ENCODE measurements at places on chromosomes 3 and 15.

- H3K27me3 ChIP-seq = no peaks in the 10 kb centered on the region
- no peak for DNase-seq
- no peak overlapping the region for H3K27ac ChIP-seq
- no peak overlapping the region for H3K4me3 ChIP-seq
- H3K36me3 ChIP-seq = no peaks in the 10 kb centered on the region
These were observed 220.7 kb downstream of the FHIT start for GRCh38 chr3:61030469-61031035.

DNA sequence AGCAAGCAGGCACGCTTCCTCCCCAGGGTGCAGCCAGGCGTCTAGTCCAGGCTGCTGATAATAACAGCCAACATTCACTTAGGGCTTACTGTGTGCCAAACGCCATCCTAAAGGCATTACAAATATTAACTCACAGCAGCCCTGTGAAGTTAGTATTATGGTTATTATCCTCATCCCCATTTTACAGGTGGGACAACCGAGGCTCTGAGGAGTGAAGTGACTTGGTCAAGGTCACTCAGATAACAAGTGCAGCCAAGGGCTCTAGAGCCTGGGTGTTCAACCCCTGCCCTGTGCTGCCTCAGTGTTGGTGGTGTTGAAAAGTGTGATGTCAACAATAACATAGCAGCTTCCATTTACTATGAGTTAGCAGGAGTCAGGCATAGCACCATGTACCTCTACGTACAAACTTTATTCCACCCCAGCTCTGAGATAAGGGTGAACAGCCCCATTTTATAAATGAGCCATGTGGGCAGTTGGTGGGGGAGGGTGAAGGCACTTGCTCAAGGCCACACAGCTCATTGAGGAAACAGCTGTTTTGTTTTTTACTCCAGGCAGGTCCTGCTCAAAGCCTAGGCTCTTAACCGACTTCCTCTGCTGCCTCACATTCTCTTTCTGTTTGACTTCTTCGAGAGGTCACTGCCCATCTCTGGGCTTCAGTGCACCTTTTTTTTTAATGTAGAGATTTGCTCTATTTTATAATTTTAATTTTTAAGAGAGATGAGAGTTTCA lies 24.0 kb upstream of the TRH start:
- no peak overlapping the region for H3K27ac ChIP-seq
- H3K36me3 ChIP-seq = no peaks in the 10 kb centered on the region
- H3K4me3 ChIP-seq = no peak overlapping the region
- H3K4me1 ChIP-seq = no peaks in the 10 kb centered on the region

- no peaks in the 10 kb centered on the region for H3K36me3 ChIP-seq
- H3K4me3 ChIP-seq = no peak overlapping the region
- no peak for DNase-seq
- H3K27me3 ChIP-seq = no peaks in the 10 kb centered on the region
- no peaks in the 10 kb centered on the region for H3K4me1 ChIP-seq
- H3K27ac ChIP-seq = no peak overlapping the region
These were observed 515.5 kb downstream of the CADM2 start for GRCh38 chr3:85474241-85474640.

- no peaks in the 10 kb centered on the region for H3K36me3 ChIP-seq
- no peak overlapping the region for H3K4me3 ChIP-seq
- H3K27ac ChIP-seq = no peak overlapping the region
- H3K4me1 ChIP-seq = no peaks in the 10 kb centered on the region
- H3K27me3 ChIP-seq = no peaks in the 10 kb centered on the region
These were observed 56.3 kb upstream of the PCSK6 start for GRCh38 chr15:101545548-101546505.

- no peaks in the 10 kb centered on the region for H3K4me1 ChIP-seq
- H3K27me3 ChIP-seq = no peaks in the 10 kb centered on the region
- H3K4me3 ChIP-seq = no peak overlapping the region
- no peak for DNase-seq
These were observed 94.9 kb downstream of the ATP10A start for GRCh38 chr15:25768271-25768670.

DNA sequence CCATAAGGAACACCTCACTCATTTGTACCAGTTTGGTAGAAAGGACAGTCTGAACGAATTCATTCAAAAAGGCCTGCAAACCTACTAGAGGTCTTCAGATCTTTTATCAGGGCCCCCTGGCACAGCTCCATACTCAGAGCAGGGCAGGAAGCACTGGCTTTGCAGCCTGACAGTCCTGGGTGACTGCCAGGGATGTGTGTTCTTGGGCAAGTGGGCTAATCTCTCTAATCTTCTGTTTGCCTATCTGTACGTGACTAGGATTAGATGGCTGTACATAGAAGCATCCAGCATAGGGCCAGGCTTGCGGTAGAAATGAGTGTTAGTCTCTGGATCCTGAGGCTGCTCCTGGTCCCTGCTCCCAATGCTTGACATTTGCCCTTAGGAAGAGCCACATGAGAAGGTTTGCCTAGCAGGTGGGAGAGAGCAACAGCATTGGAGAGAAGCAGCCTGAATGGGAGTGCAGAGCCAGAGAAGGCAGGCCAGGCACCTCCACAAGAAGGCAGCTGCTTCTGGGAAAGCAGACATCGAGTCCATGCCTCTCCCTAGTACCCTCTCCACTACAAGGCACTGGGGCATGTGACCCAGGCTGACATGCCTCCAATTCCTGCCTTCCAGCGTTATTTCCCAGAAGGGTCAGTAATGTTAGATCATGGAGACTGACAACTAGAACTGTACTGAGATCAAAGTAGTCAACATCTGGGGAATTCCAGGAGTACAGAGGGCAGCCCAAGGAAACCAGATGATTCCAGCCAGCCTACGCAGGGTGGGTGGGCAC lies 1.0 kb upstream of the CXCR6 start:
- no peak overlapping the region for H3K4me3 ChIP-seq
- H3K27ac ChIP-seq = no peak overlapping the region
- no peaks in the 10 kb centered on the region for H3K27me3 ChIP-seq
- H3K4me1 ChIP-seq = peaks cover 33% of the 10 kb centered on the region
- H3K36me3 ChIP-seq = peaks cover 43% of the 10 kb centered on the region

- H3K36me3 ChIP-seq = no peaks in the 10 kb centered on the region
- H3K4me1 ChIP-seq = peaks cover 50% of the 10 kb centered on the region
- H3K27me3 ChIP-seq = no peaks in the 10 kb centered on the region
- H3K27ac ChIP-seq = no peak overlapping the region
- no peak for DNase-seq
- no peak overlapping the region for H3K4me3 ChIP-seq
These were observed 4.1 kb downstream of the ZNF609 start for GRCh38 chr15:64464276-64465005.

DNA sequence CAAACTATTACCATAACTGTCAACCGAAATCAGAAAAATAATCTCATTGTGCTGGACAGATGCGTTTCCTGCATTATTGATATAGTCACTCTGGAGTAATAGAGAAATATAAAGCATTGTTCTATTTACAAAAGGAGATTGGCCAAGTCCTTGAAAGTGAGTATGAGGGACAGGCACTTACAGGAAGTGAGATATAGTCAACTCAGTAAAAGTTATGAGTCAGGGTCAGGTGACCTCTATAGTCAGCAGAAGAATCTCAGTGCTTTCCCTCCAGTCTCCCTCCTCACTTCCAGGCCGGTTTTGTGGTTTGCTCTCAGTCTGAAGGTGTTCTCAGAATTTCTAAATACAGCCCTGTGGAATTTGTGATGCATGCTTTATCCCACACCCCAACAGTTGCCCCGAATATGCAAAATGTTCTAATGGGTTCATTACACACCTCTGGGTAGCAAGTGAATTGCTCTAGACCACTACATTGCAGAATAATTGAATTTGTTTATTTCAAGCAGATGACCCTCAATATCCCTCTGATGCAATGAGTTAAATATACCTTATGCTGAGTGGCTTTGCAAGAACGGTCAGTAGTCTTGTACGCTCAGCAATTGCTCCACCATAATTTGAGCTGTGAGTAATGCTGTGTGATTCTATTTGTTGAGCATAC lies 787.7 kb downstream of the MCTP2 start:
- peaks cover 31% of the 10 kb centered on the region for H3K4me1 ChIP-seq
- H3K36me3 ChIP-seq = no peaks in the 10 kb centered on the region
- DNase-seq = peak; percentile 37
- no peak overlapping the region for H3K27ac ChIP-seq
- H3K27me3 ChIP-seq = no peaks in the 10 kb centered on the region
- H3K4me3 ChIP-seq = no peak overlapping the region

- no peaks in the 10 kb centered on the region for H3K36me3 ChIP-seq
- H3K4me3 ChIP-seq = no peak overlapping the region
- H3K27ac ChIP-seq = no peak overlapping the region
- H3K4me1 ChIP-seq = peaks cover 12% of the 10 kb centered on the region
- DNase-seq = no peak
These were observed 30.5 kb upstream of the GALNT15 start for GRCh38 chr3:16143861-16144447.

GRCh38 chr3:197711973-197712707 lies 24.6 kb downstream of the RUBCN start:
- peaks cover 31% of the 10 kb centered on the region for H3K4me1 ChIP-seq
- no peaks in the 10 kb centered on the region for H3K36me3 ChIP-seq
- peak overlapping the region; percentile 66 for H3K27ac ChIP-seq
- peak; percentile 94 for DNase-seq
- H3K27me3 ChIP-seq = no peaks in the 10 kb centered on the region

GRCh38 chr15:47506329-47507100 lies 210.8 kb upstream of the SEMA6D start:
- H3K27me3 ChIP-seq = no peaks in the 10 kb centered on the region
- no peak for DNase-seq
- no peak overlapping the region for H3K4me3 ChIP-seq
- no peaks in the 10 kb centered on the region for H3K36me3 ChIP-seq
- no peak overlapping the region for H3K27ac ChIP-seq

- no peak overlapping the region for H3K27ac ChIP-seq
- H3K4me3 ChIP-seq = no peak overlapping the region
- DNase-seq = no peak
- H3K27me3 ChIP-seq = no peaks in the 10 kb centered on the region
- no peaks in the 10 kb centered on the region for H3K36me3 ChIP-seq
These were observed 462.8 kb downstream of the TUSC7 start for GRCh38 chr3:117172426-117172825.

GRCh38 chr3:136819392-136819730 lies 435 bp downstream of the SLC35G2 start:
- DNase-seq = no peak
- no peaks in the 10 kb centered on the region for H3K36me3 ChIP-seq

DNA sequence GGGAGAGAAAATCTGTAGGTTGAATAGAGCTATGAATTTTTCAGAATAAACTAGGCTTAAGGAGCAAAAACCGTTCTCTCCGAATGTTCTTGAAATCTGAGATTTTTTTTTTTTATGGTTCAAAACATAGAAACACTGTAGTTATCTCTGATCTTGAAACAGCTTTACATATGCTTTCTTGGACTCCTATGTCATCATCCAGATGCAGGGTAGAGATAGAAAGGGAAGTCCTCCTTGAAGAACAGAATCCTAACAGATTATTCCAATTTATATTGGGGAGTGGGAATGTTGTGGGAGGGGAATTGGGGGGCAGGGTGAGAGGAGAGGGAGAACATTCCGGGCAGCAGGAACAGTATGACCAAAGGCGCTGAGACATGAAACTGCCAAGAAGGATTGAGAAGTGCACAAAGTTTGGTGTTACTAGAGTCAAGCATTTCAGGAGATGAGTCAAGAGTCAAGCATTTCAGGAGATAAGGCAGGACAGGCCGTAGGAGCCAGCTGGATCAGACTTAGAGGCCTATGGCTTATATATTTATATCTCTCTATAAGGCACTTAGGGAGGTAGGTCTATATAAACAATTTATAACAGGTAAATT lies 21.9 kb upstream of the ST3GAL6 start:
- peaks cover 24% of the 10 kb centered on the region for H3K4me1 ChIP-seq
- H3K4me3 ChIP-seq = no peak overlapping the region
- no peaks in the 10 kb centered on the region for H3K27me3 ChIP-seq
- DNase-seq = no peak

DNA sequence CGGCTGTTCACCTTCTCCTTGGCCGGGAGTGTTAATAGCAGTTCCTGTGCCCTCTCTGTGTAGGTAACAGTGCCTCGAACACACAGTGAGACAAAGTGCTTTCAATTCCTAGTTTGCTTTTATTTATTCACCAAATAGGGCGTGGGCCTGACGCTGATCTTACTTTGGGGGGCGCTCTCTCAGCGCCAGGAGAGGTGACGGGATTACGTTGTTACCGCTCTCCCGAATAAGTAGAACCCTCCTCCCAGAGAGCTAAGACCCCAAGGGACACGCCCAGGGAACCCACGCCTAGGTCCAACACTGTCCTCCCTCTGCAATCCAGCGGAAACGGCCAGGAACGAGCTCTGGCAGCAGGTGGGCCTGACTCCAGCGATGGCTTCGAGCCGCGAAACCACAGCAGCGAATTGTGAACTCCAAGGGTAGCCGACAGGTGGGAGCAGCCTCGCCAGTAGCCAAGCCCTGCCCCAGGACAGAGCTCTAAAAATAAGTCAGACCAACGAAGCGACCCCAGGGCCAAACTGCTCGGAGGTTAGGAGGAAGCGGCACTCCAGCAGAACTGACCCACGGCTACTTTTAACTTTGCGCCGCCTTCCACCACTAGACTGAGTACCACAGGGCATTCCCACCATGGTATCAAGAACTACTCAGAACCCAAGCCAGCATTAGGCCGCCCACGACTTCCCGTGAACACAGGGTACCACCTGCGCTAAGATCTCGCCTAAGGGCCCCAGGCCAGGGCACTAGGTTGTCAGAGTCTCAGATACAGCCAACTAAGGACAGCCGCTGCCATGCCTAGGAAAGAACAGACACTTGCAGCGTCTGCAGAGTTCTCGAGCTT lies 1.6 kb upstream of the SIN3A start:
- peaks cover 48% of the 10 kb centered on the region for H3K4me1 ChIP-seq
- H3K36me3 ChIP-seq = no peaks in the 10 kb centered on the region
- H3K4me3 ChIP-seq = peak overlapping the region; percentile 70
- DNase-seq = peak; percentile 38
- no peaks in the 10 kb centered on the region for H3K27me3 ChIP-seq

DNA sequence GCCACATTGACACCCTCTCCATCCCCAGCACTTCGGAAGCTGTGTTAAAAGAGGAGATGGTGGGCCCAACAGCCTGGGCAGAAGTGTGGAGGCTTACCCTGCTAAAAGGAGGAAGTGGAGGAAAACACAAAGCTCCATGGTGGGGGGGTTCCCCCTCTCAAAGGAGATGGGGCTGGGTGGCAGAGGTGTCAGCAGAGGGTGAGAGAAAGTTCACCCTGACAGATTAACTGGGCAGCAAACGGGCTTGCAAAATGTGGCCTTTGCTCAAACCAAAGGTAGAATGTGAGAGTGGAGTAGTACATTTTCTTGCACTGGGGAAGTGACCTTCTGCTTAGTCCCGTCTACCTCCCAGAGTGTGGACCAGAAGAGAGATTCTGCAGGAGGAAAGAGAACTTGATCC lies 44.7 kb downstream of the MYO1E start:
- no peak for DNase-seq
- no peaks in the 10 kb centered on the region for H3K27me3 ChIP-seq
- no peak overlapping the region for H3K4me3 ChIP-seq
- H3K36me3 ChIP-seq = no peaks in the 10 kb centered on the region

DNA sequence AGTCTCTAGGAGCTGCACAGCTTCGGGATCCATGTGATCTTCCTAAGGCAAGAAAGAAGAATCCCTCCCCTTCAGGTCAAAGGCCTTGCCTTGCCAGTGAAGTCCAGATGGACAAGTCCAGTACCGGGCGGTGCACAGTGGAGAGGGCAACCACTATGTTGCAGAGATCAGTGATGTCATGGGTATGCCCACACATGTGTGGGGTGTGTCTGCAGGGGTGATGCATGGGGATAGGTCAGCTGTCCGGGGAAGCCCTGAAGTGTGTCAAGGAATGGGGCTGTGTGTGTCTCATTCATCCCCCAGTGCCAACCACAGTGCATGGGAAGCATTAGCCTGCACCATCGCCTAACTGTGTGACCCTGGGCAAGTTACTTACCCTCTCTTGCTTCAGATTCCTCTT lies 66.5 kb downstream of the TLE3 start:
- no peak overlapping the region for H3K27ac ChIP-seq
- no peak for DNase-seq
- H3K4me1 ChIP-seq = no peaks in the 10 kb centered on the region
- H3K27me3 ChIP-seq = peaks cover 11% of the 10 kb centered on the region
- H3K36me3 ChIP-seq = no peaks in the 10 kb centered on the region
